ENCODE measurements at places on chromosomes 11 and 22. TPM values are rescaled to one million over a fixed set of nuclear protein-coding genes. Genes with fewer than 3 reads are reported as not detected.

DNA sequence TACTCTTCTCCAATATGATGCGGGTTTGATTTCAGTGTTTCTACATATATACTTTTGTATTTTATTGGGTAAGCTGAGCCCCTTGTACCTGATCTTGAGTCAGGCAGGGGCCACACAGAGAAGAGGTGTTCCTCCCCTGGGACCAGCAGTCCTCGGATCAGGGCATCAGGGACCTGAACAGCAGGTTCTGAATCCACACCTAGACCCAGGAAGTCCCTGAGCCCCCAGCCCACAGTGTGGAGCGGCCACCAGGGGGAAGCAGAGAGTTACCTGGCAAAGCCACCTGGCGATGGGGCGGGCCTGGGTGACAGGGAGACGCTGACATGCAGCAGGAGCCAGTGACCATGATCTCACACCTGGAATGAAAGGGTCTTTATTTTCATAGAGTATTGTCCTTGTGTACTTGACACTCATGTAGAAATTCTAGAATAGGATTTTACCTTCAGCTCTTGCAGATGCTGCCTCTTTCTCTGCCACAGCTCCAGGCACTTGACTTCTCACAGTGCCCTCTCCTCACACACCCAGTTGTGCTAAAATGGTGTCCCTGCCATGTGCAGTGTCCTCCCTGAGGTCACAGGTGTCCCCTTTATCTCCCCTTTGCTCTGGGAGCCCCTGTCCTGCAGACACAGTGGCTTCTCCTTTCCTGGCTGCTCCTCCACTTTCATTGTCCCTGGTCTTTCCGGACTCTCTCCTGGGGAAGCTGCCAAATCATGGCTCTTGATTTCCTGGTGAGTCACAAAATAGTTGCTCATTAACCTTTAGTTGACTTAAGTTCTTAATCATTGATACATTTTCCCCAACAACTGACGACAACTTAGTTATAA is 48.5 kb downstream of the GGTLC2 start:
- peak overlapping the region; percentile 58 for H3K27ac ChIP-seq
- H3K27me3 ChIP-seq = no peaks in the 10 kb centered on the region
- DNase-seq = peak; percentile 77
- no peaks in the 10 kb centered on the region for H3K36me3 ChIP-seq
- H3K4me1 ChIP-seq = peaks cover 10% of the 10 kb centered on the region

- H3K27ac ChIP-seq = no peak overlapping the region
- H3K27me3 ChIP-seq = no peaks in the 10 kb centered on the region
- no peak overlapping the region for H3K4me3 ChIP-seq
- H3K36me3 ChIP-seq = no peaks in the 10 kb centered on the region
Measured at GRCh38 chr11:34049028-34049427, 2.5 kb upstream of the CAPRIN1 start.

DNA sequence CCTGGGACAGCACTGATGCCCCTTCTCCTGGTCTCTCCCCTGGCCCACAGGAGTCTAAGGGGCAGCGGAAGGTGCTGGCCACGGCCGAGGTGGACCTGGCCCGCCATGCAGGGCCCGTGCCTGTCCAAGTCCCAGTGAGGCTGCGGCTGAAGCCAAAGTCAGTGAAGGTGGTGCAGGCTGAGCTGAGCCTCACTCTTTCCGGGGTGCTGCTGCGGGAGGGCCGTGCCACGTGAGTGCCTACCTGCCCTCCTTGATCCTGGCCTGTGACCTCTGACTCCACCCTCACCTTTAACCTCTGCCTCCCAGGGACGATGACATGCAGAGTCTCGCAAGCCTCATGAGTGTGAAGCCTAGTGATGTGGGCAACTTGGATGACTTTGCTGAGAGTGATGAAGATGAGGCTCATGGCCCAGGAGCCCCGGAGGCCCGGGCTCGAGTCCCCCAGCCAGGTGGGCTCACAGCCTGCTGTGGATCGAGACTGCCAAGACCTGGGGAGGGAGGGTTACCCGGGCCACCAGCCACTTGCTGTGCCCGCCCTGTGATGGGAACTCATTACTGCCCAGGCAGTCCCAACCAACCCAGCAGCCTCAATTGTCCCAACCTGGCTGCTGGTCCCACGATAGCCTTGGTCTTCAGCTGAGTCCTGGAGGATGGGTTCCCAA is 4.3 kb downstream of the EHBP1L1 start:
- DNase-seq = no peak
- H3K4me3 ChIP-seq = no peak overlapping the region
- H3K36me3 ChIP-seq = no peaks in the 10 kb centered on the region

The GGTLC2 gene
- not detected for total RNA-seq

The FADS3 gene
- total RNA-seq = 11.2 TPM

Data from pancreas (tissue), 10 donors.